ENCODE measurements at places on chromosomes 5 and 9.
A peak's percentile ranks its signal among the peaks of the same experiment; 100 is the strongest.

- DNase-seq, result no peak
Observed at GRCh38 chr5:51386916-51387883, 4.0 kb downstream of the ISL1 start.

DNA sequence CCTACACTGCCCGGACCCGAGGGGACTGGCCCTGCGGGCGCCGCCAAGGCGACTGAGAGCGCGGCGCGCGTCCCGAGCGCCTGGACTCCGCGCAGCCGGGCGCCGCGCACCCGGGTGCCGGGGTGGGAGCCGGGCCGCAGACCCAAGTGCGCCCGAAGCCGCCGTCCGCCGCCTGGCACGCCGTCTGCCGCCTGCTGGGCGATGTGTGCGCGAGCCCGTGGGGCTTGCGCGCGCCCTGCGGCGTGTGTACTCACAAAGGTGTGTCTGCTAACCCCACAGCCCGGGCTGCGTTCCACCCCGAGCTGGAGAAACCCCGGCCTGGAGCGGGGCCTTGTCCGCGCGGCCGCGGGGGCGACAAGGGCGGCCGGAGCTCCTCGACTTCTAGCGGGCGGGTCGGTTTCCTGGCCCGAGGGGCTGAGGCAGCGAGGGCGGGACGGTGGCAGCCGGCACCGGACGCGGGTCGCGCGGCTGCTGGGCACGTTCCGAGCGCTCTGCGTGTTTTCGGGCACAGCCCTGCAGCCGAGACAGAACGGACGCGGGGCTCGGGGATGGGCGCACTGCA, 1.1 kb upstream of the ZSWIM6 start:
- peak; percentile 62 for DNase-seq

DNA sequence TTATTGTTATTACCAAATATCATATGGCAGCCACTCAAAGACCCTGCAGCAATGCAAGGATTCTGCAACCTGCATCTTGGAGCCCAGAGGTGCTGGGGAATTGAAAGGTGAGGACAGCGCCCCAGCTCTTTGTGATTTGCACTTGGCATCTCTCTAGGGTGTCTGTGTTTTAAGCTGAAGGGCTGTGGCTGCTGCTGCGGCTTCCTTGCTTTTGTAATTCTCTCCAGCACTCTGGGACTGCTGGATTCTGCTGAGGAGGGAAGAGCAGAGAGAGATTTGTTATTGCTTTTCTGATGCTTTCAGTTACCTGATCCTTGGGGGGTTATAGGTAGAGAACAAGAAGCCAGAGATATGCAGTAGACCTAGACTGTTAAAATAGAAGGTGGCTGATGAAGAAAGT, 562.4 kb downstream of the EBF1 start:
- DNase-seq, result no peak

DNA sequence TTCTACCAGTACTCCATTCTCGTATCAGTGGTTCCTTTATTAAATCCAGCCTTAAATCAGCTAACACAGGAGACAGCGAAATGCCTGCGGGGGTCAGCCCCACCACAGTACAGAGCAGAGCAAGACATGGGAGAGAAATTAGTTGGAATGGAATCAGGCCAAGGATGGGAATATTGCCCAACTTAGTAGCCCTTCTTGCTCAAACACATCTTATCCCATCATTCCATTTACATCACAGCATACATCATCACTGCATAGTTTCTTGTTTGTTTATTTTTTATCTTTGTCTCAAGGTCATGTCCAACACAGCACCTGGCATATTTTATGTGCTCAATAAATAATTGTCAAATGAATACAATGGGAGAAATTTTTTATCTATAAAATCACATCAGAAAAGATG, 34.3 kb upstream of the DAB2 start:
- peak; percentile 14 for DNase-seq

- DNase-seq, result no peak
Observed at GRCh38 chr5:122007546-122007945, 45.8 kb downstream of the SRFBP1 start.

- no peak for DNase-seq
Observed at GRCh38 chr5:176440927-176441706, 7.1 kb upstream of the FAF2 start.

- DNase-seq, result no peak
Observed at GRCh38 chr9:86219606-86220005, 39.9 kb downstream of the C9orf153 start.

DNA sequence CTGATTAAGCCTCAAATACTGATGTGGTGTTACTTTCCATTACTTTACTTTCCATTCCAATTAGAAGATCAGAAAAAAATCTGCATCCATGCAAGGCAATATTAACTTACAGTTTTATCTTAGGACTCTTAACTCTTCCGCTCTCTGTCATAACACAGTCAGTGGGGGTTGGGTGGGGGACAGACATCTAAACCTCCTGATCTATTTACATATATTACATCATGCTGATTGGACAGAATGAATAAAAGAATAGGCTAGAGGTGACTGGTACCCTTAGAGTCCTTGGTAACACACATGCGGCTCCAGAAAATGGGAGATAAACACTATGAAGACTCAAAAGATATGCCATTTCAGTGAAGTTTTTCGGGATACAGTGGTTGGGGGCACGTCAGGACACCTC, 27.6 kb downstream of the RAPGEF6 start:
- DNase-seq, result no peak

Measured in AG08395 (cell line).